ENCODE measurements at places on chromosomes 3 and 15.

DNA sequence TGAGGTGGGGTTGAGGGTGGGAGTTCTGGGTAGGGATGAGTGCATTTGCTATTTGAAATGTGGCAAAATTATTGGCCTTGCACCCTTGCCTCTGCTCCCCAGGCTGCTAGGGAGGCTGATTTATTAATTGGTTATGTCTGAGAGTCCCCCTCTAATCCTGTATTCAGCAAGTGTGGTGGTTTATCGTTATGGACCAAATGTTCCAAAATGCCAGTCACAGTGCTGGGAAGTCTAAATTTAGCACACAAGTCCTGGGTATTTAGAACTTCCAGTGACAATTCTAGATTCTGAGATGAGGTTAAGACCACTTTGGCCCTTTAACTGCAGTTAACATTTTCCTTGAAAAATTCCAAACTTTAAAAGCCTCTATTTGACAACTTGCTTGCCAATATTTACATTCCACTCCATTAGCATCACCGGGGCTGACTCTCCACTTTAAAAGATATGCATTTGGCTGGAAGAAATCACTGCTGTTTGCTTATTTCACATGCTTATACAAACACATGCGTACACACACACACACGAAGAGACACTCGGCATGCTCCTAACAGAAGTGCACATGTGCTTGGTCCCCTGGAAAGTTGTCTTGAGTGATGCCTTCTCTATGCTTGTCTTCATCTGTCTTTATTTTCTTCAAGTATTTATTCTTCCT, 247.7 kb downstream of the IL20RB start:
- no peak for DNase-seq

- DNase-seq = no peak
These were observed 8.9 kb downstream of the MKRN2OS start for GRCh38 chr3:12536423-12536822.

DNA sequence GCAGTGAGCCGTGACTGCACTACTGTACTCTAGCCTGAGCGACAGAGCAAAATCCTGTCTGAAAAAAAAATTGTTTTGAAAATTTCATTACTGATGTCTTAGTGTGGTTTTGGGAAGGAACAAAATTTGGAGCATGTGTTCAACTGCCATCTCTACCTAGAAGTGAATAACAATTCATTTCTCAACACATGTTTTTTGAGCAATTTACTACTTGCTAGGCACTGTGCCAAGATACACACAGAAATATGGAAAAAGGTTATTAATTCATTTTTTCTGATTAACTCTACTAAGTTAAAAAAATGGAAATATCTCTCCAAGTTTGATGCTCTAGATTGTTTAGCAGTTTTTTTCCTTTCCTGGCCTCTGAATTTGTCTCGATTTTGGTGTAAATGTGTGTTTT, 5.2 kb upstream of the TCF12 start:
- no peak for DNase-seq

GRCh38 chr3:64677961-64678716, 9.7 kb downstream of the ADAMTS9 start:
- DNase-seq = no peak

DNA sequence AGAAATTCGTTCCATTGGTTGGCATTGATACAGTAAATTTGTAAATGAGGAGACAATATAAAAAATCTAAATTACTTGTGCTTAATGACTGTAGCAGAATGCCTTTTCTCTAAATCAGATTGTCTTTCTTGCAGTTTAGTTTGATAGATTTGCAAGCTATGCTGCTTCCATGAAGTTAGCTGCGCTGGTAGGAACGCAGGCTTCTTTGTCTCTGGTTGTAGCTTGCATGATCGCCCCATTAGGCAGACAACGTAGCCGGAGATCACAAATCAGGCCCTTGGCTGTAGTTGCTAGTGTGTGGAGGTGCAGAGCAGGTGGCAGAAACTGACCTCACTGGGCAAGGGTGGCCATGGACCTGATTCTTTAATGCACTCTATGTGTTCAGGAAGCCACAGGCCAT, 6.1 kb downstream of the ZIC1 start:
- DNase-seq = no peak

- DNase-seq = no peak
These were observed 44.5 kb downstream of the CTDSPL start for GRCh38 chr3:37905987-37906674.

- no peak for DNase-seq
These were observed 1.5 kb upstream of the VIPR1 start for GRCh38 chr3:42500909-42501308.

- DNase-seq = no peak
These were observed 169.6 kb upstream of the IL12A start for GRCh38 chr3:159818997-159819500.

DNA sequence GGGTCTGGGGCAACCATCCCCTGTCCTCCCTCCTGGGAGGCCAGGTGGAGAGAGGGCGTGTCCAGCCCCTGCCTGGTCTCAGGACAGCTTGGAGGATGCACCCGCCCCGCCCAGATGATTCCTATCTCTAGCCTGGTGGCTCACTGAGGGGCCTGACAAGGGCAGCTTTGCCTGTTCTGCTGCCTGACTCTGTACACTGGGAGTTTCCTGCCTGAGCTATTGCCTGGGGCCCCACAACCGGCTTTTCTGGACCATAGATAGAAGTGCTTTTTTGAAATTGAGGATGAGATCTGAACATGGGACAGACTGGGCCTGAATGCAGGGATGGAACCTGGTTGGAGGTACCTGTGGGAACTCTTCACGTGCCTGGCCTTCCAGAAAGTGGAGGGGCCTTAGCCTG, 751 bp upstream of the PLA2G4E start:
- DNase-seq = no peak

- no peak for DNase-seq
These were observed 88.0 kb downstream of the EDEM1 start for GRCh38 chr3:5275529-5275928.

DNA sequence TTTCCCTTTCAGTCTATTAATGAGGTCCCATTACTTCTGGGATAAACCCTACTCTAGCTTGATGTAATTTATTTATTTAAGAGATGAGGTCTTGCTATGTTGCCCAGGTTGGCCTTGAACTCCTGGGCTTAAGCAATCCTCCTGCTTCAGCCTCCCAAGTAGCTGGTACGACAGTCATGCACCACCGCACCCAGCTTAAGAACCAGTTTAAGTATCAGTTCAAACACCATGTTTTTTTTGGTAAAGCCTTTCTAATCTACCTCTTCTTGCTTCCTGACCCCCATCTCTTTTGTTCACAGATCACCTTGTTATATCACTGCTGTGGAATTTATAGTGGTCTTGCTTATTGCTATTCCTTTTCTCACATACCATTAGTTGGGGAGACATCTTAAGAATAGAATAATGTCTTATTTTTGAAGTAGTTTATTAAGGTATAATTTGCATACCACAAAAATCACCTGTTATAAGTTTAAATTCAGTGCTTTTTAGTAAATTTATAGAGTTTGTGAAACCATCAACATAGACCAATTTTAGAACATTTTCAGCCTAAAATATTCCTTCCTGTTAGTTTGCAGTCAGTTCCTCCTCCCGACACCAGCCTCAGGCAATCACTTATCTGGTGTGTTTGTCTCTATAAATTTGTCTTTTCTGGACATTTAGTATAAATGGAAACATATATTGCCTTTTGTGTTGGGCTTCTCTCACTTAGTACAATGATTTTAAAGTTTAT, 257.9 kb downstream of the PDCD6IP start:
- no peak for DNase-seq

- DNase-seq = no peak
These were observed 3.1 kb upstream of the ABHD6 start for GRCh38 chr3:58234516-58234931.

DNA sequence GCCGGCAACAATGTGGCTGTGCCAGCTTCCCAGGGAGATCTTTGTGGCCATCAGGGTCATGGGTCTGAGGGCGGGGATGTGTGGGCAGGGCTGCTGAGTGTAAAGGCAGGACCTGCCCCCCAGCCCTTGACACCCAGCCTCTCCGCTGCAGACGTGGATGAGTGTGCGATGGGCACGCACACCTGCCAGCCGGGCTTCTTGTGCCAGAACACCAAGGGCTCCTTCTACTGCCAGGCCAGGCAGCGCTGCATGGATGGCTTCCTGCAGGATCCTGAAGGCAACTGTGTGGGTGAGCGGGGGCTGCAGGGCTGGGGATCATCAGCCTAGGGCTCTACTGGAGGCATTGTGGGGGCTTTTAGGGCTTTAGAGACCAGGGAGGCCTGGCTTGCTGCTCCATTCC, 78.8 kb downstream of the FBLN2 start:
- no peak for DNase-seq

DNA sequence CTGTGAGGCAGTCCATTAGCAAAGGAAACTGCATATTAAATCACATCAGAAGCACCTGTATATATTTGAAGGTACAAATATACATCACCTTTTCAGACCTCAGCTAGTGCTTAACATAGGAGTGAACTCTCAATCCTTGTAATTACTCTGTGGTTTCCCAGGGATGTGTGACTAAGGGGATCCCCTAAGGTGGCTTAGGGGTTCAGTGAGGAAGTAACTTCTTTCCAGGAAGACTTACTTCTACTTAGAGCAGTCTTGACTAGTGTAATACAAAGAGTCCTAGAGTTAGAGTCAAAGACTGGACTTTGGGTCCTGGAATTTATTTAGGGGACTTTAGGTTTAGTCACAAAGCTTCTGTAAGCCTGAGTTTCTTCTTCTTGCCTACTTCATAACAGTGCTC, 8.7 kb upstream of the SUMF1 start:
- no peak for DNase-seq

- DNase-seq = no peak
These were observed 23.4 kb upstream of the NOX5 start for GRCh38 chr15:68990992-68991500.

- DNase-seq = no peak
These were observed 70.6 kb upstream of the RASGRP1 start for GRCh38 chr15:38635170-38635569.

- DNase-seq = peak; percentile 3
These were observed 626.1 kb downstream of the MAGI1 start for GRCh38 chr3:65412588-65412987.

- DNase-seq = no peak
These were observed 337.8 kb downstream of the RBMS3 start for GRCh38 chr3:29618395-29619282.

GRCh38 chr3:122992133-122992532, 35.4 kb downstream of the SEMA5B start:
- no peak for DNase-seq

DNA sequence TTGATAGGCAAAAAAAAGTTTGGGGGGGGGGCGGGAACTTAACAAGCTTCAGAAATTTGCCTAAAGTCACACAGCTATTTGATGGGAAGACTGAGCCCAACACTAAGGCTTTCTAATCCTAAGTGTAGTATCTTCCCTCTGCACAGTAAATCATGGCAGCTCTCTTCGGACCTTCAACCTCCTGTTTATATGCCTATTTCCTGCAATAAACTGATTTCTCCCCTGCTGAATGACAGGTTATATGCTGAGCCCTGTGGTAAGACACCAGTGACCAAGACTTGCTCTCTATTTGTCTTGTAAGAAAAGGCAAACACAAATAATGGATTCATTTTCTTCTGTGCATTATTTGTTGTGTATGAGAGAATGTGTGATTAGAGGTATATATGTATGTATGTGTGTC, 355.8 kb upstream of the ARRDC4 start:
- DNase-seq = no peak

DNA sequence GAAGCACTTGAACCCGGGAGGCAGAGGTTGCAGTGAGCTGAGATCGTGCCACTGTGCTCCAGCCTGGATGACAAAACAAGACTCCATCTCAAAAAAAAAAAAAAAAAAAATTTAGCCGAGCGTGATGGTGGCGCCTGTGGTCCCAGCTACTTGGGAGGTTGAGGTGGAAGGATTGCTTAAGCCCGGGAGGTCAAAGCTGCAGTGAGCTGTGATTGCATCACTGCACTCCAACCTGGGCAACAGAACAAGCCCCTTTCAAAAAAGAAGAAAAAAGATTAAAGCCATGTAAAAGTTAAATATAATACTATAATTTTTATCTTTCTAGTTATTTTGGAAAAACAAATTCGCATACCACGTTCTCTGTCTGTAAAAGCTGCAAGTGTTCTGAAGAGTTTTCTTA, 61.9 kb upstream of the SKIL start:
- DNase-seq = no peak

DNA sequence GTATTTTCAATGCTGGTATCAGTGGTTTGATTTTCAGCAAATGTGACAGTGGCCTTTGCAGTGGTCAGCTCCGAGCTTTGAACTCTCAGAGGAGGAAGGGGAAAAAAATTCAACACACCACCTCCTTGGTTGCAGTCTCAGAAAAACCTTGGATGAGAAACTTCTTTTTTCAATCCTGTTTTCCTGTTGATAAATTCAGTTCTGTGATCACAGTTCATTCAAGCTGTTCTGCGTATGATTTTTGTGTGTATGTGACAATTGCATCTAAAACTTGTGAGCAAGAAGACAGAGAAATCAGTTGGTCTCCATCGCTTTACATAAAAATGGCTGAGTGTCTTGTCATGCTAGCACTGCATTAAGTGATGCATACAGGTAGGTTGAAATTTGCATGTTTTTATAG, 19.2 kb downstream of the ZBTB38 start:
- no peak for DNase-seq

- no peak for DNase-seq
These were observed 19.1 kb downstream of the DUSP7 start for GRCh38 chr3:52037291-52037690.

DNA sequence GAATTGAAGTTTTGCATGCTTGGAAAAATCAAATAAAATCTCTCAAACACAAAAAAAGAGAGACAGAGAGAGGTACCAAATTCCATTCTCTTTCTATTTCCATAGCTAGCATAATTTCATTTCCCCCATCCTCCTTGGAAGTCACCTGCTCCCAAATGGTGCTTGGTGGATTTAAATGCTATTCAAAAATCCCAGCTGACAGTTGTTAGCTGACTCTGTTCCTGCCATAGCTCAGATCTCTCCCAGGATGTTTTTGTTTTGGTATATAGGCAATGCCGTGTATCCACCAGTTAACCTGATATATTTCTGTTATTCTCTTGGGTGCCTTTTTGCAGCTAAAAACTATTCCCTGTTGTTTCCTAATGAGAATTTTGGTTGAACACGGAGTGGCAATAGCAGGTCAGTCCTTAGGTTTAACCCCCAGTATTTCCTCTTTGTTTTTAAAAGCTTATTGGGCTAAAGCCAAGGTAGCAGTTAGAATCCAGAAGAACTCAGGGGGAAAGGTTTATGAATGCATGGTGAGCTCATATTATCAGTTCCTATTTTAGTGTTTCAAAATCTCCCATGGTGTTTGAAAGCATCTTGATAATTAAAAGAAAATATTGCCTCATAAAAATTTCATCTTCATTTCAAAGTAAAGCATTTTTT, 240.0 kb upstream of the GBE1 start:
- no peak for DNase-seq

GRCh38 chr15:95742836-95743235, 587.7 kb upstream of the NR2F2 start:
- no peak for DNase-seq

- no peak for DNase-seq
These were observed 123.6 kb downstream of the KLHL25 start for GRCh38 chr15:85671156-85671555.

DNA sequence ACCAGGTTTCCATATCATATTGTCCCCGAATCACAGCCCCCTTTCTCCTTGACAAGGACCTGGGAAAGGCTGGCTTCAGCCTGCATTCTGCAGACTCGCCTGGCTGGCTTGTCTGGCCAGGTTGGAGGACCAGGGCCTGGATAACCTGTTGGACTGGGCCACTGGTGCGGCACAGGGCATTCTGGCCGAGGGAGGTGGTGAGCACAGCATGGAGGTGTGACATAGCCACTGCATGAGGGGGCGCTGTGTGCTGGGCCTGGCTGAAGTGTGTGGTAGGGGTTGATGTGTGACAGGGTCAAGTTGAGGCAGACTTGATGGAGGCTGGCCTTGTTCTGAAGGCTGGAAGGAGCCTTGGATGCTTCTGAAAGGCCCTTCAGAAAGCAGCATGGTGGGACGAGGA, 2.9 kb downstream of the ESYT3 start:
- no peak for DNase-seq

- no peak for DNase-seq
These were observed 442.6 kb upstream of the THRB start for GRCh38 chr3:24937228-24937627.

Data from Jurkat, Clone E6-1 (cell line).